ENCODE measurements at places on chromosomes 1 and 21.

GRCh38 chr1:24688033-24688432, 44.9 kb downstream of the SRRM1 start:
- DNase-seq: no peak

DNA sequence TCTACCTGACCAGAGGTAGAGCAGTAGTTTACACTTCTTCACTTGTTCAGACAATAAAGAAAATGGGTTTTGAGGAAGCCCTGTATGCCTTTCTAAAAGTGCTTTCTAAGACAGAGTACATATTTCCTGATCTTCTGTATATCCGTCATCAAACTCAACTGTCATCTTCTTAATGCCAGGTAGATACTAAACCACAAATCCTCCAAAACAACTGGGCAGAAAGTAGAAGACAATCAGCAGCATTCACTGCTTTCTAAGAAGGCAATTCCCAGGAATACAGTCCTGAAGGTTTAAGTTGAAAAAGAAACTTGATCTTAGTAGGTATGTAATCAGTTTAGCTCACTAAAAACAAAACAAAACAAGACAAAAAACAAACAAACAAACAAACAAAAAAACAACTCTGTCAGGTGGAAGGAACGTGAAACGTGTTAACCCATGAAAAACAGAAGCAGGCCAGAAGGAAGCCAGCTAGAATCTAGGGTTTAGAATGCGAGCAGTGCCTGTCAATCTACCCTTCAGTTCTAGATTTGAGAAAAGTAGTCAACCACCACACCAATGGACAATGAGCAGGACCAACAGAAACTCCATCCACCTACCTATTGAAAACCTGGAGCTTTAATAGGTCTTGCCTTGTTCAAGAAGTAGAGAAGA, 59.2 kb downstream of the LEPR start:
- no peak for DNase-seq

DNA sequence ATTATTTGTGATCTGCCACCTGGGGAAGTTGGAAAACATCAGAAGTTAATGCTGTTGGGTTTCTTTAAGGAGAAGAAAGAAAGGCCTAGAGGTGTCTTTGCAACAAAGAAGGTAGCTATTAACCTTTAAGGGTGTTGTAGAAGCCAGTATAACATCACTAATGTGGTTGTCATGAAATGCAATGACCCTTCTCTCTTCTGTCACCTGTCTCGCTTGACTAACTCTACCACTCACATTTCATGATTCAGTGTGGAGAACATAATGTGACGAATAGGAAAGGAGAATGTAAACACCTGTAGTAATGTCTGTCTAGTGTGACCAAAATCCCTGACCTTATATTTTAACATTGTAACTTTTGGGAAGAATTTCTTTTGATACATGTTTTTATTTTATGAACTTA, 211.7 kb upstream of the UBE2U start:
- DNase-seq: no peak

GRCh38 chr1:221165839-221166500, 286.7 kb downstream of the HLX start:
- no peak for DNase-seq

DNA sequence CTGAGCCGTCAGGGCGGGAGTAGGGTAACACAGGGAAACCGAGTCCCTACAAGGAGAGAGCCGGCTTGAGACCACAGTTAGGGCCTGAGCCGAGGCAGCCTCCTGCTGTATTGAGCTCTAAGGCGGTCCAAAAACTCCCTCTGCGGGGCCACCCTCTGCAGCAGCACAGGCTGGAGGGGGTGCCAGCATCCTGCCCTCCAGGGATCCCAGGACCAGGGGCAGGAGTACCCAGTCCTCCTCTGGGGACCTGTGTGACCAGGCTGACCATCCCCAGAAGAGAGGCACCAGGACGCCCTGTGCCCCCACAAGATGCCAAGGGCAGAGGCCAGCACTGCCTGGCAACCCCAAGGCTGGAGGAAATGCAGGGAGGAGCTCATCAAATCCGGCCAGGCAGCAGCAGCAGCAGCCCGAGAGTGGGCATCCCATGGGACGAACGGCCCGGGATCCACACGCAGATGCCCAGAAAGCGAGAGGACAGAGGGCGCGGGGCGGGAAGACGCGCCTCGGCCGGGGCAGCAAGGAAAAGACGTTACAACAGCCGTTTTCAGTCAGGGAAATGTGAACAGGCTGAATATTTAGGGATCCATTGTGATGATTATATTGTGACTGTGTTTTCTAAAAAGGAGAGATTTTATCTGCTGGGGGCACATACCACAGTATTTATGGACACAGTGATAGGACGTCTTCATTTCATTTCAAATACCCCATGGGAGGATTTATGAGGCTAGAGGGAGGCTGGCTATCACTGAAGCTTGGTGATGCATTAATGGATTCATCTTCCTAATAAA, 57.1 kb upstream of the COL18A1 start:
- DNase-seq: no peak

GRCh38 chr1:9161963-9162362, 33.1 kb upstream of the GPR157 start:
- DNase-seq: no peak

GRCh38 chr1:85326336-85326735, 49.9 kb upstream of the BCL10 start:
- no peak for DNase-seq

- DNase-seq: no peak
These were observed 228.4 kb upstream of the POU3F1 start for GRCh38 chr1:38274974-38275373.

- DNase-seq: no peak
These were observed 323.0 kb downstream of the CAMTA1 start for GRCh38 chr1:7108251-7108650.
